Left ventricle myocardium superior (tissue), 1 donor: ENCODE measurements at places on chromosomes 5 and 9.

DNA sequence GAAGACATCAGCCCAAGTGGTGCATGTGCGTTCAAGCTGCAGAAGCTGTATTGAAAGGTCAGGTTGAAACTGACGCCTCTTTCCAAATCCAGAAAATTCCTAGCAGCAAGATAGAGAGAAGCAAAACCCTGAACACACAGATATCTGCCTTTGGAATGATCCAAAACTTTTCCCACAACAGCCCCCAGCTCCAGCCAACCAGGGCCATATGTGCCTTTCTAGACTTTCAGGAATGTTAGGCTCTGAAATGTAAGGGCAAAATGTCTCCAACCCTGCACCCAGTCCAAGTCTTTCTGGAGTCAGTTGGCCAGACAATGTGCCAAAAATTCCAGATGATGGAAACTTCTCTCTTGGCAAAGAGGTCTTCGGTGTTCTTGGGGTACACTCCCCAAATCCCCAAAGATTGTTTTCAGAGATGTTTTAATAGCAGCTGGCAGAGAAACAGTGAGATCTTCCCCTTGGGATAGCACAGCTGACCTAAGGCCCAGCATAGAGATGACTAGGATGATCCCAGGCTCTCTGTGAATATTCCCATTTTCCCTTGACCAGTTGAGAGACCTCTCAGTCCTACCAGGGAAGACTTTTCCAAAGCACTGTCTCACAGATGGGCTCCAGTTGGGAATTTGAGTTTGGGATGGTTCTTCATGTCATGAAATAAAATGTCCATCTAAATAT lies 440.4 kb upstream of the CD180 start:
- DNase-seq, result peak; percentile 30

- DNase-seq, result no peak
These were observed 880 bp upstream of the PTPDC1 start for GRCh38 chr9:94083384-94083783.

DNA sequence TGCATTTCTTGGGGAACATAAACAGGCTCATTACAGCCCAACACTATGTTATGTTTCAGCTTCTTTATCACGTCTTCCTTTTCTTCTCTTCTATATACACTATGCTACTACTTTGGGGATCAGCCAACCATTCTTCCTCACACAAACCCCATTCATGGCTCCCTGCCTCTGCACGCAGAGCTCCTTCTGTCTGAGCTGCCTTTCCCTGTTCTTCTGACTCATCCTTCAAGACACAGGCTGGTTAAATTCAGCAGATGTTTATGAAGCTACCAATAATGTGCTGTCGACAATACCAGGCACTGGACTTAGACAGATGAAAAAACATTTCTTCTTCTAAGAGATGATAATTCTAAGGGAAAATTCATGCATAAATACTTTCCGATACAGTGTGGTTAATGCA lies 102.5 kb upstream of the TXNDC8 start:
- DNase-seq, result no peak

- no peak for DNase-seq
These were observed 290.2 kb upstream of the POU5F2 start for GRCh38 chr5:94031631-94032030.

DNA sequence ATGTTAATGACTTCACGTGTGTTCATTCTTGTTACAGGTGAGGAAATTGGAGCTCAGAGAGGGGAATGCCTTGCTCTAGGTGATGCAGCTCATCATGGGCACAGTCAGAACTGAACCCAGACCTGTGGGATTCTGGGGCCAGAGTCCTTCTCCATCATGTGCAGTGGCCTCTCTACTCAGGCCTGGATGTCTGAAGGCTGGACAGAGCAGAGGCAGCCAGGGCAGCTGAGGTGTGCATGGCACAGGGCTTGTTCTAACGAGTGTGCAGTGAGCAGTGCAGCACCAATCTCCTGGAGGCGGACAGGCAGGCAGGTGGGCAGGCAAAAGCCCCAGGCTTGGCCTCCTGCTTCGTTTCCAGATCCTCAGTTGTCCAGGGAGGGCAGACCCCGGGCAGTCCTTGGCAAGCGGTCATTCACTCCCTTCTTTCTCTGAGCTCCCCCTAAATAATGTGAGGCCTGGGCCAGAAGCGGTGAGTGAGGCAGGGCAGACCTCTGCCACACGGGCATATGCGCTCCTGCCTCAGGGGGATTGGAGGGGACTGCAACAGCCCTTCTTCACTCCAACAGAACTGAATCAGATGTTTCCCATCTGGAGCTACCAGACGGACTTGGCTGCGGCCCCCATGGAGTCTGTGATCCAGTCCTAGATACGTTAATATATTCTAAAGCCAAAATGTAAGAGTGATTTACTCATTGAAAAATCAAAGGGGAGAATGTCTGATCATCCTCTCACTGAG lies 68.7 kb upstream of the FSTL4 start:
- no peak for DNase-seq
